BJ (cell line): ENCODE measurements at places on chromosomes 4 and X. TPM values are rescaled to one million over a fixed set of nuclear protein-coding genes. Genes with fewer than 3 reads are reported as not detected.
A peak's percentile ranks its signal among the peaks of the same experiment; 100 is the strongest.

The PF4V1 gene
- not detected in 2 replicates for polyA plus RNA-seq

The CLNK gene
- not detected in 2 replicates for polyA plus RNA-seq

The HCFC1 gene
- 2.5 and 3.3 TPM in 2 replicates for polyA plus RNA-seq

The GAGE12F gene
- polyA plus RNA-seq = not detected in 2 replicates

DNA sequence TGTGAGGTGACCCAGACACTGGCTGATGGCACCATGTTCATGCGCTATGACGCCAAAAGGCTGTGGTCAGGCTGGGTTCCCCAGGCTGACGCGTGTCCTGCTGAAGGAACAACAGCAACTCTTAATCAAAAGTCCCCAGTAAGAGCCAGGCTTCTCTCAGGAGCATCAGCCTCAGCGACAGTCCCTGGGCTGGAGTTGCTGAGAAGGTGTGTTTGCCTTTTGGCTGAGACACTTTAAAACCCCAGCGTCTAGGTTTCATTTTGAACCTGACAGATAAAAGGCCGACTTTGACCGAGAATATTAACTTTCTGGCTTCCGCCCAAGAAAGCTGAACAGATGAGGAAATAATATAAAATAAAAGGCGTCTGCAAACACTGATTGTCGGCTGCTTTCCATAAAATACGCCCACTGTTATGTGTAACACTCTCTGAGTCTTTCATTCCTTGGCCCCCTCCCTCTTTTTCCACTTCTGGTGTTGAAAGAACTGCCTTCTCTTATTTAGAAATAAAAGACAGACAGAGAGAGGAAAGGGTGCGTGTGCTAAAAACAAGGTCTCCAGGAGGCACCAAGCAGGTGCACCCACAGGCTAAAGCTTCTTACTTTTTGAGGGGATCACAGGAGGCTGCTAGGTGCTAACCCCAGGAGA is 373.6 kb downstream of the MID1IP1 start:
- no peak for DNase-seq

- DNase-seq = peak; percentile 47
Measured at GRCh38 chr4:102620697-102621497, 119.7 kb downstream of the NFKB1 start.

GRCh38 chr4:829291-829690 is 3.4 kb upstream of the CPLX1 start:
- DNase-seq = no peak

- DNase-seq = peak; percentile 55
Measured at GRCh38 chr4:176302283-176303275, 17.2 kb upstream of the SPCS3 start.

DNA sequence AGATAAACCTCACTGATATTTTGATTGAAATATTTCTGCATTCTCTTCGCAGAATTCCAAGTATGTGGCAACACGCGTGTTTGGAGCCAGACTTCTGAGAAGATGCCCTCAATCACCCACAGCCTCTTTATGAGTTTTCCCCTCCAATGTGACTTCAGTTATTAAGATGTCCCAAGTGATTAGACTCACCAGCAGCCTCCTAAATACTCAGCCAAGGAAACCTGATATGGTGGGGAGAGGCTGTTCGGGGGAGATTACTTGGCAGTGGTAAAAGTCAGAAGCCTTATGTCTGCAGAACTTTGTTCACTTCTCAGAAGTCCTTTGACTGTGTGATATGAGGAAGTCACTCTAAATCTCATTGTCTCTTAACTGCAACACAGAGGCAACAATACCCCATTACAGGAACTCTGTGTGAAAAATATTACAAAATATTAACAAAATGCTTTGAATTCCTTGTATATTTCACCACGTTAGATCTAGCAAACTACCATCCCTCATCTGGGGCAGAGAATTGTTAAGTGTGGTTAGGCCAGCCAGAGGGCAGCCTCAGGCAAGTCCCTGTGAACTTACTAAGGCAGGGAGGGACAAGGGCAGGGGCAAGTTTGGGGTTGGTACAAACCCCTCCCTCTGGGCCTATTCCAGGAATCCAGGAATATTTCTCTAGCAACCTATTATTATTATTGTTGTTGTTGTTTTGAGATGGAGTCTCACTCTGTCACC is 151.4 kb upstream of the USP9X start:
- peak; percentile 39 for DNase-seq

- no peak for DNase-seq
Measured at GRCh38 chr4:78901882-78902281, 37.4 kb downstream of the PAQR3 start.

DNA sequence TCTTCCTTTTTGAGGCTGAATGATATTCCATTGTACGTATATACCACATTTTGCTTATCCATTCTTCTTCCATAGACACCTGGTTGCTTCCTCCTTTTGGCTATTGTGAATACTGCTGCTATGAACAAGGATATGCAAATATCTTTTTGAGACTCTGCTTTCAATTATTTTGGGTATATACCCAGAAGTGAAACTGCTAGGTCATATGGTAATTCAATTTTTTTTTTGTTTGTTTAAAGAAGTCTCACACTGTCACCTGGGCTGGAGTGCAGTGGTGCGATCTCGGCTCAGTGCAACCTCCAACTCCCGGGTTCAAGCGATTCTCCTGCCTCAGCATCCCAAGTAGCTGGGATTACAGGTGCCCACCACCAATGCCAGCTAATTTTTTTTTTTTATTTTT is 75.3 kb downstream of the METTL14 start:
- no peak for DNase-seq

DNA sequence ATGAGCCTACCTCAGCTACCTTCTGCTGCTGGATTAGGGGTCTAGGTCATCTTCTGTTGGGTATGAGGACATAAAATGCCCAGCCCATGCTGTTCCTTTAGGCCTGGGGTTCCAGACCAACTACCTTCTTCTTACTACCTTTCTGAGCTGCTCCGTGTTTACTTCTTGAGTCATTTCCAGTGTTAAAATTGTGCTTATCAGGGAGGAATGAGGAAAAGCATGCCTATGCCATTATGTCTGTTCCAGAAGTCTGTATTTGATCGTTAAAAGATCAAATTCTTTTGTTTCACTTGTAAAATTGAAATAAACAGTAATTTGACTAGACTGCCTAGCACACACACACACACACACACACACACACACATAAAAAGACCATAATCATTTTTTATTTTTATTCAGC is 1912.7 kb upstream of the TENM3 start:
- DNase-seq = no peak

DNA sequence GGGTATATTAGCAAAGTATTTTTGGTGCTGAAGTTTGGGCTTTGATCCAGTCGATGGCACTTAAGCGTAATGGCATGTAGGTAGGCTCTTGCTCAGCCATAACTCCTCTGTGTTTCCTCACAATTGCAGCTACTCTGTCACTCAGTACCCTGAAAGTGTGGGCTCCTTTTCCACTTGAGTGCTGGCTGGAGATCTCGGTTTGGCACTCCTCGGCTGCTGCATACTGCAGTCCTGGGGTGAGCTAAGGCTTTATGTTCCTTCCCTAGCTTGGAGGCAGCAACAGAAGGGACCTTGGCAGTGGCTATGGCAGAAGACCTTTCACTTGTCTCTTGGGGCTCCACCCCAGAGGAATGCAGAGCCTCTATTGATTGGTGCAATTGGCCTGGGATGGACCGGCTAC is 106.7 kb upstream of the GRXCR1 start:
- DNase-seq = no peak

DNA sequence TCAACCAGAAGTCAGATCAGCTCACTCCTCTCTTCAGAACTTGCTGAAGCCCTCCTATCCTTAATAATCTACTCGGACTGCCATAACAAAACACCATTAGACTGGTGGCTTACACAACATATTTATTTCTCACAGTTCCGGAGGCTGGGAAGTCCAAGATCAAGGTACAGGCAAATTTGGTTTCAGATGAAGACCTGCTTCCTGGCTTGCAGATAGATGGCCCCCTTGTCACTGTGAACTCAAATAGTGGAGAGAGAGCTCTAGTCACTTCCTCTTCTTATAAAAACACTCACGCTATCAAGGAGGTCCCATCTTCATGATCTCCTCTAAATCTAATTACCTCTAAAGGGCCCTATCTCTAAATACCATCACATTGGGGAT is 125.1 kb downstream of the CAMK2D start:
- no peak for DNase-seq

DNA sequence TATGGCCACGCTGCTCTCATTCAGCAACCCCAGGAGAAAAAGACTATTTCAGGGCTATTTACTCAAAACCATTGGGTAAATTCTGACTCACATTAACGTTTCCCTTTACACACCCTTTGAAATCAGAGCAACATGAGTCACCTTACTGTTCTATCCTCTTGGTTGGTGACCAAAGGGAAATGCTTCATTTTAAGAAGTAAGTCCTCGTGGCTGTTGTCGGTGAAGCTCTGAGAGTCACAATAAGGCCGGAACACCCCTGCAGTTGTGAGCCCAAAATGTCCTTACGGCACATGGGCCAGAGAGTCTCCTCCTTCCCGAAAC is 56.3 kb upstream of the SPRY1 start:
- DNase-seq = peak; percentile 53

GRCh38 chr4:74486905-74487304 is 42.0 kb downstream of the AREG start:
- no peak for DNase-seq

GRCh38 chr4:175378372-175378771 is 433.7 kb downstream of the GPM6A start:
- no peak for DNase-seq
